ENCODE measurements at places on chromosomes 3 and 15.

GRCh38 chr15:60237446-60237845, 160.3 kb downstream of the ANXA2 start:
- peak; percentile 6 for DNase-seq

DNA sequence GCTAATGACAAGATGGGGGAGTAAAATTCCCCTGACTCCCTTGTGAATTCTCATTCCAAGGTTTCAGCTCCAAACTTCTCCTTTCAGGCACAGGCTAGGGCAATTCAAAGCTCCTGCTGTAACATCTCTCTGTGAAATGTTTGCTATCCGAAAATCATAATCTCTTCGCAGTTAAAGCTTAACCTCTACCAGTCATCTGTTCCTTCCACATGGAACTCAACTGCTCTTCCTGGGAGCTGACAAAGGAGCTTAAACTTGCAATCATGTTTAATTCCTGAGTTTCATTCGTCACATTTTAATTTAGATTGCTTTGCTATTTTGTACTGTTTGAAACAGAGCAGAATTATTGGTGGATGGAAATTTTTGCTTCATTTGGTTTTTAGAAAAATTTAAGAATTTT, 328.6 kb downstream of the AGBL1 start:
- no peak for DNase-seq

DNA sequence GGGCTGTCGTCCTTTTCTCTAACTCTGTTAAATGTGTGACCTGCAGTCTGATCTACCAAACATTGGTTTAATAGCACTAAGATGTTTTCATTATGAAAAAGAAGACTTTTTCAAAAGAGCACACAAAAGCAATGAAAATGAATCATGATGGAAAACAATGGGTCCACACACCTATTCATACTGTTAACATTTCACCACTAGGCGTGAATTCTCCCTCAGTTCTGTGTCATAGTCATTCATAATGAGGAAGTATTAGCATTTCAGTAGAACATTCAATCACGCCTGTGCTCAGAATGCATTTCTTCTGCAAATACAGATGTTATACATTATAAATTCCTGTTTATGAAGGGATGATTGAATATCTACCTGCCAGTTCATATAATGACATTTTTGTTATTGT, 35.9 kb downstream of the EIF4E3 start:
- no peak for DNase-seq

GRCh38 chr3:195208183-195208582, 62.8 kb downstream of the XXYLT1 start:
- no peak for DNase-seq

GRCh38 chr3:86629511-86629910, 361.4 kb downstream of the VGLL3 start:
- DNase-seq: no peak

DNA sequence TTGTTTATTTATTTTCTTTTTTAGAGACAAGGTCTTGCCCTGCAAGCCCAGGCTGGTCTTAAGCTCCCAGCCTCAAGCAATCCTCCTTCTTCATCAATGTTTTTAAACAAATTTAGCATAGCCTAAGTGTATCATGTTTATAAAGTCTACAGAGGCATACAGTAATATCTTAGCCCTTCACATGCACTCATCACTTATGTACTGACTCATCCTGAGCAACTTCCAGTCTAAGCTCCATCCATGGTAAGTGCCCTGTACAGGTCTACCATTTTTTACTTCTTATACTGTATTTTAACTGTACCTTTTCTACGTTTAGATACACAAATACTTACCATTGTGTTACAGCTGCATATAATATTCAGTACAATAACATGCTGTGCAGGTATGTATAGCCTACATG, 860.0 kb downstream of the FHIT start:
- DNase-seq: no peak
